ENCODE measurements at places on chromosomes 1 and 21.

DNA sequence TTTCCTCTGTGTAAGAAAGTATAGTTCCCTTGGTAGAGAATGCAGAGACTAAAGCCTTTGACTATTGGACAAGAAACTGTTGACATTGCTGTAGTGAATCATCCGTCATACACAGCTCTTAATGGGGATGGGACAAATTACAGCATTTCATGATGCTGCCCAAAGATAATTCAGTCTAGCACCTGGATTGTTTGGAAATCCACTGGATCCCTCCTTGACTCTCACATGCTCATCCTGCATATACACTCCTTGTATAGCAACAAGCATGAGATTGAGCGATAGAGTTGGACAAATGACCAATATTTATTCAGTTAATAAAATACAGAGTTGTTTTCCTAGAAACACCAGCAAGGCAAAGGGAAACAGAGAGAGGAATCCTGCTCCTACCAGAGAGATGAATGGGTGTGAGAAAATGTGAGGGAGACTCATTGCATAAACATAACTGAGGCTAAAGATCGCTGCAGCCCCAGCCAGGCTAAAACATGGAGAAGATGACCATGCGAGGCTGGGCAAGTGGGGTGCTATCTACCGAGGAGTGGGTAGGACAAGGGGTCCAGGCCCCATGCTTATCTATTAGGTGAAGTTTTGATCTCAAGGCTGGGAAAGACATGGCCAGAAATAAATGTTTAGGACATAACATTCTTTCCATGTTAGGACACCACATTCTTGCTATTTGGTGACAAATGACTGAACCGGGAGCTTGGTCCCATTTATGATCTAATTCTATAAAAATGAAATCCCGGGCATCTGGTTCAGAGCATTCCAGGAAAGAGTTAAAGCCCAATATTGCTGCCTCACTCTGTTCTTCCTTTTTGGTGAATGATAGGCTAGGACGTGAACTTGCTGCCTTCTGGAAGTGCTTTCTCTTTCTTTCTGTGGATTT, 153.2 kb downstream of the TGFB2 start:
- no peak for DNase-seq

- no peak for DNase-seq
These were observed 26.6 kb downstream of the PAFAH2 start for GRCh38 chr1:25971066-25971810.

DNA sequence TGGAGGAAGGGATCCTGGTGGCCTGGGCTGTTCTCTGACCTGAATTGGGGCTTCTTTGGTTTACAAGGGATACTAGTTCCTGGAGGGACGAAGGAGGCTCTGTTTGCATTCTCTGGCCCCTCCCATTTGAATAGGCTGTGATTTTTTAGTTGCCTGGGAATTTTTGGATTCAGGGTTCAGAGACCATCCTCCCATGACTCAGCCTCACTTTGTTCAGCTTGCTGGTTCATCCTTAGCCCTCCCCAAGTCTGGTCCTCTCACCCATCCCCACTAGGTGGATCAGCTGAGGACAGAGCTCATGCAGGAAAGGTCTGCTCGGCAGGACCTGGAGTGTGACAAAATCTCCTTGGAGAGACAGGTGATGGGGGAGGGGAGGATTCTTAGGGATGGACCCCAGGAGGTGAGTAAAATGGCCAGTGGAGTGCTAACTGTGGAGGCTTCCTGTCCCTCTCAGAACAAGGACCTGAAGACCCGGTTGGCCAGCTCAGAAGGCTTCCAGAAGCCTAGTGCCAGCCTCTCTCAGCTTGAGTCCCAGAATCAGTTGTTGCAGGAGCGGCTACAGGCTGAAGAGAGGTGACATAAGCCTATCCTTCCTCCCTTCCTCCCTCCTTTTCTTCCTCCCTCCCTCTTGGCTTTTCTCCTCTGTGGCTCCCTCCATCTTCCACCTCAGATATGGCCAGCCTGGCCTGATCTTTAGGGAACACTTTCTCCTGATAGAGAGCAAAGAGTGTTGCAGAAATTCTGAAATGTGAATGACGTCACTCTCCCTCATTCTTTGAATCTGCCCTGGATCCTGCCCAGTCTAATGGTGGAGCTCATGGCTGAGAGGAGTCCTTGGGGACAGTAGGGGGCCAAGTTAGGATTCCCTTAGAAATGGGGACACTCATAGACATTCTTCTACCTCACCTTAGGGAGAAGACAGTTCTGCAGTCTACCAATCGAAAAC, 4.5 kb upstream of the TUFT1 start:
- no peak for DNase-seq

DNA sequence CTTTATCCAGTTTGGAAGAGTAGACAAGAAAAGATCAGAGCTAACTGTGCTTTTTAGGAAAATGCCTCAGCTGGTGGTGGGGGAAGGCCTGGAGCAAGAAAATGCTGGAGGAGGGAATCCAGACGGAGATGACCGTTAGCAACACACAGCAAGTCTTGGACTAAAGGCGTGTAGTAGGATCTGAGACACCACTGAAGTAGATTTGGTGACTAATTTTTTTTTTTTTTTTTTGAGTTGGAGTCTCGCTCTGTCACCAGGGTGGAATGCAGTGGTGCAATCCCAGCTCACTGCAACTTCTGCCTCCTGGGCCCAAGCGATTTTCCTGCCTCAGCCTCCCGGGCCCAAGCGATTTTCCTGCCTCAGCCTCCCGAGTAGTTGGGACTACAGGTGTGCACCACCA, 41.2 kb downstream of the LPAR3 start:
- DNase-seq = no peak

- no peak for DNase-seq
These were observed 11.6 kb downstream of the UROD start for GRCh38 chr1:45023663-45024062.

GRCh38 chr1:10662824-10663677, 133.4 kb downstream of the CASZ1 start:
- no peak for DNase-seq

- no peak for DNase-seq
These were observed 372.6 kb downstream of the RPS6KC1 start for GRCh38 chr1:213423605-213424004.

GRCh38 chr1:155474146-155474545, 88.5 kb downstream of the ASH1L start:
- no peak for DNase-seq

DNA sequence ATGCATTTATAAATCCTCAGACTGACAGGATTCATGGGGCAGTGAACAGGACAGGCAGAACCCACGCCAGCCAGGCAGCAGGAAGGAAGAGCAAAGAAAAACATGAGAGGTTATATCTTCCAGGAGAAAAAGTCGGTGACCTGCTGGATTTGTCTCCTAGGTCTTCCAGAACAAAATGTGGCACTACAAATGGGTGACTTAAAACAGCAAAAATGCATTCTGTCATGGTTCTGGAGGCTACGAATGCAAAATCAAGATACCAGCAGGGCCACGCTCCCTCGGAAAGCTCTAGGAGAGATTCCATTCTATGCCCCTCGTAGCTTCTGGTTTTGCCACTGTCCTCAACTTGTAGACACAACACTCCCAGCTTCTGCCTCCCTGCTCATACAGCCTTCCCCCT, 63.4 kb downstream of the PSMG1 start:
- DNase-seq = no peak

GRCh38 chr1:113416496-113416895, 26.2 kb downstream of the MAGI3 start:
- no peak for DNase-seq

- DNase-seq = no peak
These were observed 92.6 kb upstream of the NGF start for GRCh38 chr1:115430441-115431158.

- no peak for DNase-seq
These were observed 43.3 kb upstream of the HP1BP3 start for GRCh38 chr1:20830378-20830777.

GRCh38 chr1:115133440-115133839, 44.1 kb upstream of the TSPAN2 start:
- no peak for DNase-seq

- DNase-seq = no peak
These were observed 12.0 kb downstream of the SLAMF8 start for GRCh38 chr1:159838715-159839114.

DNA sequence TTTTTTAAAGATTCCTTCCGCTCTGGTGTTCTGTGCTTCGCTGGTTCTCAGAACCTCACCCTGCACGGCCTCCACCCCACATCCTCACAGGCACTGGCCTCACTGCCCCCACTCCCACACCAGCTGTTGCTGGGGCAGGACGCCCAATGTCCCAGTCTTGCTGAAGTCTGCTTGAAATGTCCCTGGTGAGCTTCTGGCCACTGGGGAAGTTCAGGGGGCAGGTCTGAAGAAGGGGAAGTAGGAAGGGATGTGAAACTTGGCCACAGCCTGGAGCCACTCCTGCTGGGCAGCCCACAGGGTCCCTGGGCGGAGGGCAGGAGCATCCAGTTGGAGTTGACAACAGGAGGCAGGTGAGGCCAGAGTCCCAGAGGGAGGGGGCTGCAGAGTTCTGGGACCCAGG, at the start of gene C1QA:
Gene C1QA (plus strand): TSS at position 276 of the 400 bp plus-strand sequence. CDS start 989 bp downstream, outside the sequence.
- no peak for DNase-seq

GRCh38 chr1:168112673-168113305, 23.9 kb downstream of the GPR161 start:
- DNase-seq = no peak

DNA sequence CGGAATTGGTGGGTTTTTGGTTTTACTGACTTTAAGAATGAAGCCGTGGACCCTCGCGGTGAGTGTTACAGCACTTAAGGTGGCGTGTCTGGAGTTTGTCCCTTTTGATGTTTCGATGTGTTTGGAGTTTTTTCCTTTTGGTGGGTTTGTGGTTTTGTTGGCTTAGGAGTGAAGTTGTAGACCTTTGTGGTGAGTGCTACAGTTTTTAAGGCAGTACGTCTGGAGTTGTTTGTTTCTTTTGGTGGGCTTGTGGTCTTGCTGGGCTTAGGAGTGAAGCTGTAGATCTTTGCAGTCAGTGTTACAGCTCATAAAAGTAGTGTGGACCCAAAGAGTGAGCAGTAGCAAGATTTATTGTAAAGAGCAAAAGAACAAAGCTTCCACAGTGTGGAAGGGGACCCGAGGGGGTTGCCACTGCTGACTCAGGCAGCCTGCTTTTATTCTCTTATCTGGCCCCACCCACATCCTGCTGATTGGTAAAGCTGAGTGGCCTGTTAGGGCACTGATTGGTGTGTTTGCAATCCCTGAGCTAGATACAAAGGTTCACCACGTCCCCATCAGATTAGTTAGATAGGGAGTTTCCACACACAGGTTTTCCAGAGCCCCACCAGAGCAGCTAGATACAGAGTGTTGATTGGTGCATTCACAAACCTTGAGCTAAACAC, 20.9 kb downstream of the HENMT1 start:
- DNase-seq = no peak

DNA sequence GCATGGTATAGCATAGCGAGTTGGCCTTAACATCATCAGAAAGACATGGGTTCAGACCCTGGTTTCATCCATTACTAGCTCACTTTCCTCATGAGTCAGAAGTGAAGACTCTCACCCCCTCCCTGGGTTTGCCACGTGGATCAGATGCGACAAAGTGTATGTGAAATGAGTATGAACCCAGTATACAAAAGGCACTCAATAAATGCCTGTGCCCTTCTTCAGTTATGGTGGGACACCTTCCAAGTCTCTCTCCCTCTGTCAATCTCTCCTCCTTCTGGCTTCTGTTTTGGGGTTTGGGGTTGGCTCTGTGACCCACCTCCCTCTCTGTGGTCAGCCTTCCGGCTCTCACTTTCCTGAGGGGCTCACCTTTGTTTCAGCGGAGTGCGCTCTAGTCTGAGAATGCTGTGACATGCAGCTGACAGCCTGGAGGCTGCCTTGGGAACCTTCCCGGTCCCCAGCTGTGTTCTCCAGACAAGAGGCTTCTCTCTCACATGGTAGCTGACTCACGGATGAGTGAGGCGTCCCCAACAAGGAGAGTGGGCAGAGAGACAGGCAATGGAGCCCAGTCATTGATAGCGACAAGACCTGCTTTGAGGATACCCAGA, 155.0 kb upstream of the EDN2 start:
- no peak for DNase-seq

DNA sequence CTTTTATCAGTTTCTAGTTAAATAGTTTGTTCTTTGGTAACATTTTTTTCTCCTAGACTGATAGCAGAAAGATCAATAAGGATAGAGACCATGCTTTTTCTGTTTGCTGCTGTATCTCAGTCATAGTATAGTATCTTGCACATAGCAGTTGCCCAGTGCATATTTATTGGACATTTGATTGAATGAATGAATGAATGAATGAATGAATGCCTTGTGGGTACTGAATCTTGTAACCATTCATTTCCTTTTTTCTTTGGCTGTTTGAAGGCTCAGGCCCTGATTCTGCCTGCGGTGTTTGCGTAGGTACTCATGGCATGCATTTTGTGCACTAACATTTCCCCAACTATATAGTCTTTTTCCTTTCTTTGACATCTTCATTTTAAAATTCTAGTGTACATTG, 83.9 kb downstream of the ST3GAL3 start:
- DNase-seq = no peak

DNA sequence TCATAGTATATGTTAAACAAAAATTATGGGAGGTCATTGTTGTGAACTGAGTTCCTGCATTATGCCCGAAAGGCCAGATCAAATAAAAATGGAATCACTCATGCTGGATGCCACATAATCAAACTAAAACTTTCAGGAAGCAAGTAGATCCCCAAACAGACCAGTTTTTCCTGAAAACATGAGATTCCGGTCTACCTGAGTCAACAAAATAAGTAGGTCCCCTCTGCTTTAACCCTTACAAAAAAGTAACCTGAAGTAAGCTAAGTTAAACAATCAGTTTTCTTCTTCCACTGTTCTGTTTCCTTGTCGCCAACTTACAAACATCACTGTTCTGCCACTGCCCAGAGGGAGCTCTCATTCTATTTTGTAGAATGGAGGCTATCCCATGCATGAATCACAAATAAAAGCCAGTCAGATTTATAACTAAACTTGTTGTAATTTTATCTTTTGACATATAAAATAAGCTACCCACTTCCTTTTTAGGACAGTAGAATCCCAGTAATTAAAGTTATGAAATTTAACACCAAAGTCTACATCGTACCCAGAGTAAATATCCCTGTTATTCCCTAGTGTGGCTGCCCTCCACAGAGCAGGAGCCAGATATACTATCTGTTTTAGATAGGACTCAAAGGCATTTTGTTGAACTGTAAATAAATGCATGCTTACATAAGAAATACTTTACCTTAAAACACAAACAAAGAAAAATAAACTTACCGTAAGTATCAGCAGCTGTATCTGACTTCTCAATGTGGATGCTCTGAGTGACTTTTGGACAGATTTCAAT, 149.4 kb downstream of the TIAM1 start:
- no peak for DNase-seq

DNA sequence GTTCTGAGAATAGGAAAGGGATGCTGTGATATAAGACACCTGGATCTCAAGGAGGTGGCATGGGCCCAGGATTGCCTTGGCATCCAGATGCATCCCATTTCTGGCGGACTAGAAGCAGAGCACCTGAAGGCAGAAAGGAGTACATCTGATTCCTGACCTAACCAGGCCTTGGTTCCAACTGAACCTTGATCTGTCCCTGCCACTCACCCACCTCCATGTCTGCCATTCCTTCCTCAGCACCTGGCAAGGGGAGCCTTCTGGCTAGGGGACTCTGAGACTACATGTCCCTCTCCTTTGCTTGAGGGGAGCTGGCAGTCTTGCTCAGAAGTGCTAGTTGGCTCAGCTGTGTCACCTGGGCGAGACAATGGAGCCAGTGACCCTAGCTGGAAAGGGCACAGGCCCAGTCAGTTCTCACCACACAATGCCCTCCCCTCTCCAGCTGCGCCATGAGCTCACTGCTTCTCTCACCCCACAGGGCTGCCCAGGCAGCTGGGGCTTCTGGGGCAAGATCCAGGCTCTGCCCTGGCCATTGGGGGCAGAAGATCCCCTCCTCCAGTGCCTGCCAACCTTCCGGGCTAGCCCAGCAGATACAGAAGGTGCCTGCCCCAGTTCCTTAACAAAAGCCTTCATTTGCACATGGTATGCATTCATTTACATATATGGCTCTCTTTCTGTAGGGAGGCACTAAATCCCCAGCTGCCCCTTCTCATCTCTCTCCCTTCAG, 2.9 kb downstream of the IGSF8 start:
- DNase-seq = no peak

Measured in NCI-H1930 (cell line).